Transverse colon (tissue), 4 donors: ENCODE measurements at places on chromosomes 3 and 15.
A peak's percentile ranks its signal among the peaks of the same experiment; 100 is the strongest.

DNA sequence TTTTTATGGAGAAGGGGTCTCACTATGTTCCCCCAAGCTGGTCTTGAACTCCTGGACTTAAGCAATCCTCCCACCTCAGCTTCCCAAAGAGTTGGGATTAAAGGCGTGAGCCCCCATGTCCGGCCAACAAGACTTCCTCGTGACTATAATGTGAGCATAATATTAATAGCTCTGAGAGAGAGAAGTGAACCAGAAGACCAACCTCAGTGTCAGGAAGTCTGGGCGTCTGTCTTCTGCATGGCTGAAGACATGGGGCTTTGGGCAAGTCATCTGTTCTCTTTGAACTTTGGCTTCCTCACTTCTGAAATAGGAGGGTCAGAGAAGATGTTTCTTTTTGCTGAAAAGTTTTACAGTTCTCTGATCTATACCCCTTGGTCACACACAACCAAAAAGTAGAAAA is 92.1 kb downstream of the SLC49A4 start:
- DNase-seq: no peak
- H3K4me3 ChIP-seq: no peak overlapping the region
- H3K36me3 ChIP-seq: no peaks in the 10 kb centered on the region
- no peaks in the 10 kb centered on the region for H3K27me3 ChIP-seq

GRCh38 chr15:48642795-48643194 is 2.7 kb downstream of the FBN1 start:
- no peak overlapping the region for H3K4me3 ChIP-seq
- no peak for DNase-seq
- no peaks in the 10 kb centered on the region for H3K36me3 ChIP-seq
- H3K27ac ChIP-seq: peak overlapping the region; percentile 87
- peaks cover 31% of the 10 kb centered on the region for H3K27me3 ChIP-seq
- H3K4me1 ChIP-seq: peaks cover 19% of the 10 kb centered on the region

- H3K27ac ChIP-seq: peak overlapping the region; percentile 51
- DNase-seq: peak; percentile 29
- H3K36me3 ChIP-seq: no peaks in the 10 kb centered on the region
- no peaks in the 10 kb centered on the region for H3K27me3 ChIP-seq
- no peak overlapping the region for H3K4me3 ChIP-seq
Observed at GRCh38 chr3:195461594-195462307, 18.9 kb upstream of the ACAP2 start.

DNA sequence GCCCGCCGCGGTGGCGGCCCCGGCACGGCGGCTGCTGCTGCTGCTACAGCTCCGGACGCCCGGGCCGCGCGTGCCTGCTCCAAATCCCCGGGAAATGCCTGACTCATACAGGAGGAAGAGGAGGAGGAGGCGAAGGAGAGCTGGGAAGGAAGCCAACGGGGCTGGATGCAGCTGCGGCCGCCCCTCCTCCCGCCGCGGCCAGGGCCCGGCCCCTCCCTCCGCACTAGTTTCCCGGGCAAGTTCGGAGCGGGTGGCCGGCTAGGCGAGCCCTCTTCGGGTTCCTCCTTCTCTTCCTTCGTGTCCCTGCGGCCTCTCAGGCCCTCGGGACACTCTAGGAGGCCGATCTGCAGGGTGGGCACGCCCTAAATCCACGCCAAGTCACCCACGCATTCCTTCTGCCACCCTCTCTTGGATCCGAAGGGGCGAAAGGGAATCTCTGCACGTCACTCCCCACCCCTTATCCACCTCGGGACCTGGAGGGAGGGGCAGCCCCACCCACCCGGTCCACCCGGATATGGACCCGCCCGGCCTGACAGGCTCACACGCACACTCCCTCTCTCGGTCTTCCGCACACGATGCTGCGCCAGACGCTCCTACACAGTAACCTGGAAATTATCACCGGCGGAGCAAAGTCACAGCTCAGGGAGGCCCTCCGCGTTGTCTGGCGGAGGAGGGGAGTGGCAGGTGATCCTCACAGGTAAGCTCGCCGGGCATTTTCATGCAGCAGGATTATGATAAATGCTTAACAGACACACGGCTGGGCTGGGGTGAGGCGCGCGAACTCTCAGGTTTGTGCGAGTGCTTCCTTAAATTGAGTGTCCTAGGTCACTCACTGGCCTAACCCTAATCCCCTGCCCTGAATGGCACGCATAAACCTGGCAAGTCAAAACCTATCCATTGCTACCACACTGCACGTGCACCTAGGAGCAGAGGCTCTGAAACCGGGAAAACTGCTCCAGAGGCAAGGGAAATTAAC is at the start of the genes OSBPL10 and ZNF860:
OSBPL10 (minus strand) TSS at position 57 of the 976 bp plus-strand sequence. CDS start 83 bp downstream, outside the sequence.
ZNF860 (plus strand) TSS at position 545 of the 976 bp plus-strand sequence. CDS start 7,330 bp downstream, outside the sequence.
- peak within 1 kb of the TSS; percentile 53 for H3K4me3 ChIP-seq
- peak; percentile 90 for DNase-seq
- peak within 1 kb of the TSS; percentile 98 for H3K27ac ChIP-seq
- H3K27me3 ChIP-seq: no peaks in the 10 kb centered on the region
- no peaks in the 10 kb centered on the region for H3K36me3 ChIP-seq
